T-helper 17 cell (primary cell): ENCODE measurements at places on chromosomes 3 and 15.

DNA sequence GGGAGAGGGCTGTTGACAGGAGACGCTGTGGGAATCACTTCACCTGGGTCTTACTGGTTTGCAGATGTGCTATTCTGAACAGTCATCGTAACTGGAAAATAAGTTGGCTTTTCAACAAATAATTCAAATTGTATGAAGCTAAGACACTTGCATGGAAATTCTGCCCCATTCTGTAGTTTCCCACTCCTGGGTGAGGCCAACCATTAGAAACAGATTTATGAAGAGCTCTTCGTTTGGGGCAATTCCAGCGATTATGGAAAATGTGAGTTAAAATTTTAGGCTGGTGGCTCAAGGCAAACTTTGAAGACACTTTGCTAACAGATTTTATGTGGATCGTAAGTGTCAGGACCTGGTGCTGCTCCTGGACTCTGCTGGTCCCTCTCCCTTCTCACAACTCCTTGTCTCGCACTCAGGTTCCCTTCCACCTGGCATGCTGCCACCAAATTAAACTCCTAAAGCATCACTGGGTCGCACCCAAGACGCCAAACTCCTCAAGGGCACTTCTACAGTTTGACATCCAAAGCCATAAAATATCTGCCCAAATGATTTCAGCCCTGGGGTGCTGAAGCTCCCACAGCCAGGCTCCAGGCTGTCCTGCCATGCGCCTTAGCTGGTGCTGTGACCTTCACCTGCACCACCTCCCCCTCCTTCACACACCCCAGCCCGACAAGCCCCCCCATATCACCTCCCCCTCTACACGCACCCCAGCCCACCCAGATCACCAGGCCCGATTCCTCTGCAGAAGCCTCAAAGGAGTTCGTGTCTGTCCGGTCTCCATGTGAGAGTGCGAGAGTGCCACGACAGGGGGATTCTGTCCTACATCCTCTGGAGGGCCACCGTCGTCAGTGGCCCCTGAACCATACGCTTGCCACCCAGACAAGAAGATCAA, 138.4 kb downstream of the NSMCE3 start:
- H3K36me3 ChIP-seq: no peaks in the 10 kb centered on the region
- H3K4me3 ChIP-seq: no peak overlapping the region
- H3K27me3 ChIP-seq: peaks cover 21% of the 10 kb centered on the region
- H3K4me1 ChIP-seq: peaks cover 4% of the 10 kb centered on the region
- no peak overlapping the region for H3K27ac ChIP-seq

DNA sequence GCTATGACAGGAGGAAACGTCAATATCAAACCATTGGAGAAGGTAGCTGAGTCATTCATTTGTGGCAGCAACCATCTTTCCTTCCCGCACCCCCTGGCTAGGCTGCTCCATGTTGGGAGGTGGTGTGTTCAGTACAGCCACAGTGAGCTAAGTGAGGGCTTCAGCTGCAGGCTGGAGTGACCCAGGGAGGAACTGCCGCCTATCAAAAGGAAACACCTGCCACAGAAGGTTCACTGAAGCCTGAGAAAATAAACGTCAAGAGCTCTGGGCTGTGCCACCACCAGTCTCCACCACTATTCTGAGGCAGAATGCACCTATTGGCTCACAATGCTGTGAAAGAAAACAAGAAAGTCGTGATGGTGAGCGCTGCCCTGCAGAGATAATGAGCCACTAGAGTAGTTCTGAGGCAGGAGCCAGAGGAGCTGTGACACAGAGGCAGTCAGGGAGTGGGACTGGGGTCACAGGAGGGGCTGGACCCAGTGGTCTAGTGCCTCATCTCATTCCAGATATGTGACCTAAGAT, 34.8 kb upstream of the CD47 start:
- H3K36me3 ChIP-seq: peaks cover 2% of the 10 kb centered on the region
- peak overlapping the region; percentile 94 for H3K27ac ChIP-seq
- no peaks in the 10 kb centered on the region for H3K27me3 ChIP-seq
- DNase-seq: peak; percentile 30

DNA sequence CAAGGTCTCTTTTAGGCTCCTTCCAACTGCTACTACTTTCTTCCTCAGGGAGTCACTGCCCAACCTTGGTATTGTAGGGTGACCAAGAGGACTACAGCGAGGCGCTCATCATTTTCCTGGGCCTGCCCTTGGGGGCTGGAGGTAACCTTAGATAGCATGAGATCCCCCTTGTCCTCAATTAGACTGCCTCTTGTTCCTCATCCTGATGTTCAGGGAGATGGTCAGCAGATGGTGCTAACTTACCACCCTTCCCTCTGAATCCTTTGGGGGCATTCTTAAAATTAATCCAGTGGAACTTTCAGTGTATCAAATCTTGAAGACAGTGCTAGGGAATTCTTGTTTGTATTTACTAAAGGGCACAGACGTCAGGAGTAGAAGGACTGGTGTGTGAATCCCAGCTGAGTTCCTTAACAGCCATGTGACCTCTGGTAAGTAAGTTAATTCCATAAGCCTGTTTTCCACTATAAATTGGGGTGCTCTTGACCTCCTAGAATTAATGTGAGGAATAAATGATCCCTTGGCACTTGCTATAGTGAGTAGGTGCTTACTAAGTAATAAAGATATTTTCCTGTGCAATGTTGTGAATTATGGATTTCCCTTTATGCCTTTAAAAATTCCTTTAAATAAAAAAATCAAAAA, 4.1 kb upstream of the CLPX start:
- no peaks in the 10 kb centered on the region for H3K36me3 ChIP-seq
- peak overlapping the region; percentile 21 for H3K4me3 ChIP-seq
- no peaks in the 10 kb centered on the region for H3K27me3 ChIP-seq
- H3K4me1 ChIP-seq: peaks cover 10% of the 10 kb centered on the region
- no peak for DNase-seq

DNA sequence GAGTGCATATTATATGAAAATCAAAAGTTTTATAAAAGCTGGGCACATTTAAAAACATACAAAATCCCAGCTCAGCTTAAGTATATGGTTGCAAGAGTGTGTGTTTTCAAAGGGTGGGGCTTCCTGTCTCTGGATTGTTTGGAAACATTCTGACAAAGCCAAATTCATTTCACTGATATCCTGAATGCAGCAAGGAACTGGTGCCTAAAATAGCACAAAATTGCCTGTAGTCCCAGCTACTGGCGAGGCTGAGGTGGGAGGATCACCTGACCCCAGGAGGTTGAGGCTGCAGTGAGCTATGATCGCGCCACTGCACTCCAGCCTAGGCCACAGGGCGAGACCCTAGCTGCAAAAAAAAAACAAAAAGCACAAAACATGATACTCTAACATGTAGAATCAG, 13.0 kb upstream of the TJP1 start:
- no peaks in the 10 kb centered on the region for H3K4me1 ChIP-seq
- no peak for DNase-seq
- no peaks in the 10 kb centered on the region for H3K36me3 ChIP-seq
- H3K4me3 ChIP-seq: no peak overlapping the region

DNA sequence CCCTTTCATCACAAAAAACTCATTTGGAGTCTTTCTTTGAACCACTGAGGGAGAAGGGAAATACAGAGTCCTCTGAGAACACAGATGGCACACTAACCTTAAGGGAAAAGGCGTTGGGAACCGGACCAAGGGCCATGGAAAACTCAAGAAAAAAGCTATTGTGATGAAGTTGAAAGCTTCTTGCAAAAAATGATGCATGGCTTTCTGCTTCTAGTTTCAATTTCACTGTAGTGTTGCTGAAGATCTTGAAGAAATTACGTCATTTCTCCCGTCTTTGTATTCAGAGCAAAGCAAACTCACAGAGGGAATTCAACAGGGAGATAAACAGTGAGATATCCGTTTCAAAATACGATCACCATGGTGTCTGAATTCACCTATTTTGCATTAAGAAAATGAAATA, 642.3 kb upstream of the ADAMTS9 start:
- no peak overlapping the region for H3K27ac ChIP-seq
- H3K36me3 ChIP-seq: no peaks in the 10 kb centered on the region
- H3K27me3 ChIP-seq: no peaks in the 10 kb centered on the region
- no peak for DNase-seq
- H3K4me1 ChIP-seq: no peaks in the 10 kb centered on the region

DNA sequence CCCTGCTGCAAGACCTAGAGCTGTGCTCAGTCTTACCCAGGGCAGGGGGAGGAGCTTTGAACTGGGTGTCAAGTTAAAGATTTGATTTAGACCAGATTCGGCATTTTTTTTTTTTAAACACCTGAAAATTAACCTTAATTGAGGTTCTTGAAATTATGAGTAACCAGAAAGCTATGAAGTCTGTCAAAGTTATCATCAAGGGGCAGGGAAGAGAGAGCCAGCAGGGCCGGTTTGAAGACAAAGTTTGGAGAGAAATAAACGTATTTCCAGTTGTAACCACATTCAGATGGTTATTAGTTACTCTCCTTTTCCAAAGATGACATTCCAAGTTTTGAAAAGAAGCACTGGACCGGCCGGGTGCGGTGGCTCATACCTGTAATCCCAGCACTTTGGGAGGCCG, 12.0 kb downstream of the TMEM266 start:
- peaks cover 3% of the 10 kb centered on the region for H3K36me3 ChIP-seq
- DNase-seq: no peak
- H3K4me3 ChIP-seq: no peak overlapping the region
- peaks cover 15% of the 10 kb centered on the region for H3K27me3 ChIP-seq
- no peak overlapping the region for H3K27ac ChIP-seq

DNA sequence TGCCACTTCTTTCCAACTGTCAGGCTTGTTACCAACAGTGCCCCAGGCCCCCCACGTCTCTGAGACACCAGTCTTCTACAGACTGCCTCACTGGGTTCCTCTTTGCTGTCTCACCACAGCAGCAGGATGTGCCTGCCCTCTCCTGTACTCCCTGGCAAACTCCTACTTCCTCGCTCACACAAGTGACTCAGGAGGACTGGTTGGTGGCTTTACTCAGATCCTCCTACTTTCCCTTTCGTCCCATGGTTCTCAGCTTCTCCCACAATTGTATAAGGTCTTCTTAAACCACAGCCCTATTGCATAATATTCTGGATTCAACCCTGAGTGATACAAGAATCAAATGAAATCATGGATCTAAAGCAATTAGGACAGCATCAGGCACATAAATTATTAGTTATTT, 246.6 kb upstream of the PROK2 start:
- H3K4me1 ChIP-seq: no peaks in the 10 kb centered on the region
- H3K36me3 ChIP-seq: no peaks in the 10 kb centered on the region

GRCh38 chr3:153099131-153099530, 62.9 kb upstream of the RAP2B start:
- DNase-seq: no peak
- H3K36me3 ChIP-seq: no peaks in the 10 kb centered on the region
- no peak overlapping the region for H3K27ac ChIP-seq
- no peaks in the 10 kb centered on the region for H3K27me3 ChIP-seq

GRCh38 chr15:101070502-101071273, 151.5 kb downstream of the LRRK1 start:
- peaks cover 22% of the 10 kb centered on the region for H3K27me3 ChIP-seq
- no peak overlapping the region for H3K4me3 ChIP-seq
- DNase-seq: no peak
- no peak overlapping the region for H3K27ac ChIP-seq
- H3K4me1 ChIP-seq: peaks cover 3% of the 10 kb centered on the region

GRCh38 chr15:45429941-45430792, 51.8 kb upstream of the GATM start:
- H3K27ac ChIP-seq: no peak overlapping the region
- peak overlapping the region; percentile 58 for H3K4me3 ChIP-seq
- DNase-seq: peak; percentile 87

GRCh38 chr15:55282284-55282833, 7.3 kb downstream of the RAB27A start:
- H3K4me3 ChIP-seq: peak overlapping the region; percentile 71
- DNase-seq: no peak
- H3K27ac ChIP-seq: peak overlapping the region; percentile 97
- H3K36me3 ChIP-seq: peaks cover 4% of the 10 kb centered on the region
- peaks cover 77% of the 10 kb centered on the region for H3K4me1 ChIP-seq
- no peaks in the 10 kb centered on the region for H3K27me3 ChIP-seq

- H3K4me3 ChIP-seq: no peak overlapping the region
- H3K27me3 ChIP-seq: no peaks in the 10 kb centered on the region
- no peak for DNase-seq
- H3K36me3 ChIP-seq: peaks cover 4% of the 10 kb centered on the region
- peaks cover 13% of the 10 kb centered on the region for H3K4me1 ChIP-seq
Observed at GRCh38 chr15:42034628-42035434, 14.0 kb upstream of the PLA2G4E start.

- peak overlapping the region; percentile 95 for H3K27ac ChIP-seq
- peak overlapping the region; percentile 93 for H3K4me3 ChIP-seq
- H3K27me3 ChIP-seq: no peaks in the 10 kb centered on the region
- H3K36me3 ChIP-seq: peaks cover 4% of the 10 kb centered on the region
Observed at GRCh38 chr3:18444595-18445400, 19.7 kb upstream of the SATB1 start.

DNA sequence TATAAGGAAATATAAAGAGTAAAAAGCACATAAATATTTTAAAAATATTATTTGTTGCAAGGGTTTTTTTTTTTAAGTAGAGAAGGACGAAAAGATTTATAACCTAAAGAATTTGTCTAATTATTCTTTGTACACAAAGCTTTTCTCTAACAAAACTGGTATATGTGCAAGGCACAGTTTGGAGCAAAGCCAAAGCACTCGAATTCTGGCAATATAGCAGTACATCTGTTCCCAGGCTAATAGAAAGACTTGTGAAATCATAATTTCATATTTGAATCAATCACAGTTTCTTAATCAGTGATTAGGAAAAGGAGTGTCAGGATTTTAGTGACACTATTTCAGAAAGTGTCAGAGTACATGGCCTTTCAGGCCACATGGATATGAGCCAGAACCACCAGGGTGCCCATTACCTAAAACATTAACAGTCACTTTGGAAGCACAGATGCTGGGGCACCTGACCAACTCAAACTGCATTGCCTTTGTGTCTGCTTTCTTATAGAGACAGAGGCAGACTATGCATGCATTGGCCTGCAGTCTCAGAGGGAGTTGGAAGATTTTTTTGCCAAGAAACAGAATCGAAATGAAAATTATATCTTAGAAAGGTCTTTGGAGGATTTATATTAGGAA, 651.8 kb upstream of the SGO1 start:
- H3K4me3 ChIP-seq: no peak overlapping the region
- no peak for DNase-seq
- H3K27ac ChIP-seq: no peak overlapping the region
- H3K4me1 ChIP-seq: no peaks in the 10 kb centered on the region

- no peaks in the 10 kb centered on the region for H3K36me3 ChIP-seq
- H3K27ac ChIP-seq: no peak overlapping the region
- no peak for DNase-seq
- H3K4me3 ChIP-seq: no peak overlapping the region
- H3K4me1 ChIP-seq: no peaks in the 10 kb centered on the region
- no peaks in the 10 kb centered on the region for H3K27me3 ChIP-seq
Observed at GRCh38 chr3:77586216-77586615, 546.3 kb downstream of the ROBO2 start.

DNA sequence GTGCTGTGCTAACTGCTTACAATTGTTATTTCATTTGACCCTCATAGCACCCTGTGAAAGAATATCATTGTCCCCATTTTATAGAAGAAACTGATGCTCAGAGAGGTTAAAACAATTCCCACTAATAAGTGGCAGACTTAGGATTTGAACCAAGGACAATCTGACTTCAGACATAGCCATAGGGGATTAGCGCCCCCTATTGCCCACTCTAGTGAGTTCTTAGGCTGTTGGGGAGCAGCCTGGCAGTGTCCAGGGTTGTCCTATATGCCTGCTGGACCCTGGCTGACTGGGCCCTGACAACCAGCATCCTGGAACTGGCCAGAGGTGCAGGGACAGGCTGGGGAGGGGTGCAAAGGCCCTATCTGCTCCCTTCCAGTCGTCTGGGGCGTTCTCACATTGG, 15.4 kb downstream of the DPH3 start:
- H3K36me3 ChIP-seq: no peaks in the 10 kb centered on the region
- H3K27ac ChIP-seq: no peak overlapping the region
- no peaks in the 10 kb centered on the region for H3K27me3 ChIP-seq
